ENCODE measurements at places on chromosomes 5 and 9. TPM values are rescaled to one million over a fixed set of nuclear protein-coding genes. Genes with fewer than 3 reads are reported as not detected.

The C8G gene
- not detected for total RNA-seq

The STOML2 gene
- 304 TPM for total RNA-seq

The OXCT1 gene
- 24.8 TPM for total RNA-seq

The PRXL2C gene
- total RNA-seq, result 13.3 TPM

The IL3 gene
- not detected for total RNA-seq

The UNC13B gene
- total RNA-seq, result 15.3 TPM

The FAM169A gene
- total RNA-seq, result 22.3 TPM

The DMRT1 gene
- not detected for total RNA-seq

The LEAP2 gene
- total RNA-seq, result 0.16 TPM

The IL31RA gene
- 5.4 TPM for total RNA-seq

The SHLD3 gene
- total RNA-seq, result 1.8 TPM

The LIFR gene
- total RNA-seq, result 2.1 TPM

The OBP2B gene
- total RNA-seq, result not detected

The CMBL gene
- total RNA-seq, result 4.3 TPM

The NCBP1 gene
- 27.1 TPM for total RNA-seq

The ZFYVE16 gene
- total RNA-seq, result 11.7 TPM

The FBP1 gene
- not detected for total RNA-seq

The PCDHAC2 gene
- total RNA-seq, result 1.1 TPM

The TRIM36 gene
- 1.7 TPM for total RNA-seq

The RLN1 gene
- 0.42 TPM for total RNA-seq

Data from hair follicular keratinocyte (primary cell).